NCI-H446 (cell line): ENCODE measurements at places on chromosomes 7 and 10.

DNA sequence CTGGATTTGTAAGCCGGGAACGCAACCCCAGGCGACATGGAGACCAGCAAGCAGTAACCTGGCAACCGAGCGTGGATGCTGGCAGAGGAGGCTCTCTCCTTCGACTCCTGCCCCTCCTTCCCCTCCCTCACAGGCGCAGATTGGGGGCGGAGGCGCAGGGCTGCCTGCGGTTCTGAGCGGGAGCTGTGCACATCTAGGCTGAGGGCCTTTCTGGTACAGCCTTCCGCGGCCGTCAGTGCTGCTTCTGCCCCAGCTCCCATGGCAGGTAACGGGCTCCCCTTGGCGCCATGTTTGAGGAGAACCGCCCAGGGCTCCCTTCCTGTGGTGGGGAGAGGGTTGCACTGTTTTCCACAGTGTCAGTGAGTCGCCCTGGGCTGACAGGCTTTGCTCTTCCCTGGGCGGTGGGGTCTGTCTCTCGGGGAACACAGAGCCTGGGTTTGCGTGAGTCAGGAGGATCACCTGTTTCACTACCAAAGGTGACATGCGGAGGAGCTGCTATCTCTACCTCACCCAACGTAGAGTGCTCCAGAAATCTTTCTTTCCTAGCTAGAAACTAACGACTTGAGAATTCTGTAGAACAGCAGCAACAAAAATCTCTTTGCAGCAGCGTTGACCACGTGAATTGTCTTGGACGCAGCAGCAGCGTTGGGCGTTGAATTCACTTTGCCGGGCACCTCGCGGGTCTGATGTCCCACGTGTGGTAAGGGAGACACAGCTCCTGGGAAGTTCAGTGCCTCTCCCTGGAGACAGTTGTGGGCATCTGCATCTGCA, 154.8 kb upstream of the COBL start:
- DNase-seq = peak; percentile 38

- no peak for DNase-seq
Measured at GRCh38 chr10:128549101-128549608, 422.9 kb upstream of the MKI67 start.

DNA sequence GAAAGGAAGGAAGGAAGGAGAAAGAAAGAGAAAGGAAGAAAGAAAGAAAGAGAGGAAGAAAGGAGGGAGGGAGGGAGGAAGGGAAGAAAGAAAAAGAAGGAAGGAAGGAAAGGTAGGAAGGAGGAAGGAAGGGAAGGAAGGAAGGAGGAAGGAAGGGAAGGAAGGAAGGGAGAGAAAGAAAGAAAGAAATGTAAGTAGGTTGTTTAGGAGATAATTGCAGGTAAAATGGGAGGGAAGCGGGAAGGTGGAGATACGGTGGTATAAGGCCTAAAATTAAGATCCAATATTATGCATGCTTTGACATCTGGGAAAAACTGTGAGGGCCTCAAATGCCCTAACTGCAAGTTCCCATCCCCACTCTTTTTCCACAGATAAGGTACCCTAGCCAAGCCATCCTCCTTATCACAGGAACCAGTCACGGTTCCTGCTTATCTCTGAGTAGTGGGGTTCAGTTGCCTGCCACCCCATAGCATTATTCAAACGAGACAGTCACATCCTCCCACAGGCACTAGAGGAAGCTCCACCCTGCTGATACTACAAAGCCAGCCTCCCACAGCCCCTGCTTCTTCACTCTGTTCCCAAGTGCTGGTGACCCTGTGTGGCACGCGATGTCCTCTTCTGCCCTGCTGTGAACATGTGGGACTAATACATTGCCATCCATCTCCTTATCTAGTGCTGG, 28.7 kb downstream of the ST8SIA6 start:
- DNase-seq = no peak

DNA sequence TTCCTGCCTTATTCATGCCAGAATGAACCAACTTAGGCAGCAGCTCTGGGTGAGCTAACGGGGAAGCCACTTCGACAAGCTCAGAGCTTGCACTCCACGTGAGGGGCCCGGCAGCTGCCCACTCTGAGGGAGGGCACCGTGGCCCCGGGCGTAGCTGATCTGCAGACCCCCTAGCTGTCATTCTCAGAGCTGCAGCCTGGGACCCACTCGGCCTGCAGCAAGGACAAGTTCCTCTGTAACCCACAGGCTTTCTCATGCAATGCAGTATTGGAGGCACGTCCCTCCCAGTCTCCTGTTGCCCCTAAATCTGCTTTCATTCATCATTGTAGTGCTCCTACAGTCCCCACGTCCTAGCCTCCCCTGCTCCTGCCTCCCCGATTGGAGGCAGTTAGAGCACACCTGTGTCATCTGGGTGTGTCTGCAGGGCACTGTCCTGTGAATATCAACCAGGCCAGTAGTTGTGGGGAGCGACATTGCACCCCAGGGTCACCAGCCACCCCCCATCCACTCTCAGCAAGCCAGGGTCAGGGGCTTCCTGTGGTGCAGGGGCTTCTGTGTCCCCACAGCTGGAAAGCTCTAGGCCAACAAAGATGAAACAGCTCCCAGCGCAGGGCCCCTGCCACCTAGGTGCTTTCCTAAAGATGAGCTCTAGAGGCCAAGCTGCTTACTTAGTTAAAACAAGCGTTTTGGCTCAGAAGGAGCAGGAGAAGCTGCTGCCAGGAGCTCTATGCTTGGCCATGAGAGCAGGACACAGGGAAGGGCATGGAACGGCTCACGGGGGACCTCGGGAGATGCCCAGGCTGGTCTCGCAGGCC, 333.6 kb downstream of the ADARB2 start:
- DNase-seq = no peak

GRCh38 chr7:94313926-94314325, 80.8 kb upstream of the COL1A2 start:
- DNase-seq = peak; percentile 52

- DNase-seq = no peak
Measured at GRCh38 chr10:71868192-71868697, 17.2 kb upstream of the PSAP start.
